ENCODE measurements at places on chromosomes 5 and 9.

GRCh38 chr9:130045725-130046450 is 2.9 kb upstream of the FNBP1 start:
- no peak for DNase-seq

DNA sequence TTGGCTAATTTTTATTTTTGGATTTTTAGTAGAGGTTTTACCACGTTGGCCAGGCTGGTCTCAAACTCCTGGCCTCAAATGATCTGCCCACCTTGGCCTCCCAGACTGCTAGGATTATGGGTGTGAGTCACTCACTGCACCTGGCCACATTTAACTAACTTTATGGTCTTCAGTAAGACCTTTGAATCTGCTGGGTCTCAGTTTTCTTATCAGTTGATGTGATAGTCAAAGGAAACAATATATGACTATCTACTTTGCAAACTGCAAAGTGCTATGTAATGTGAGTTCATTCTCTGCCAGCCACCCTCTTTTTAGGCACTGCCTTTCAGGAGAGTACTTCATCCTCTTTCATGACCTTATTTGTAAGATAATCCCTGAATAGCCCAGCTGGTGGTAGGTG is 474.7 kb downstream of the PDE4D start:
- no peak for DNase-seq

DNA sequence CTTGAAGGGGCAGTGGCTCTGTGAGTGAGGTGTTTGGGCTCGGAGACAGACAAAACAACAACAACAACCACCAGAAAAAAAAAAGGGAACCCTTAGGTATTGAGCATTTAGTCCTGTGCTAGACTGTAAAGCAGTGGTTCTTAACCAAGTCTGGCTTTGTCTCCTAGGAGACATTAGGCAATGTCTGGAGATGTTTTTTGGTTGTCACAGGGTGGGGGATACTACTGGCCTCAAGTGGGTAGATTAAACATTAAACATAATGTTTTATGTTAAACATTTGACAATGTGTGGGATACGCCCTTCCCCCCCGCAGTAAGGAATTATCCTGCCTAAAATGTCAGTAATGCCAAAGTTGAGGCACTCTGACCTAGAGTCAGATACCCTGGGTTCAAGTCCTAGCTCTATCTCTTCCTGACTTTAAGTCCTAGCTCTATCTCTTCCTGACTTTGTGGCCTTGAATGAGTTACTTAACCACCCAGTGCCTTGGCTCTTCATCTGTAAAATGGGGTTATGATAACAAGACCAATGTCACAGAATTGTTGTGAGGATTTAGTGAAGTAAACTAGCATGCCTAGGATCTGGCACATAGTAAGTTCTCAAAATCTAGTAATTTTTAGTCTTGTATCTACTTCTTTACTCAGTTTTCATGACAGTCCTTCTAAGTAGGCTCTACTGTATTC is 1.8 kb downstream of the TRIM32 start:
- no peak for DNase-seq

DNA sequence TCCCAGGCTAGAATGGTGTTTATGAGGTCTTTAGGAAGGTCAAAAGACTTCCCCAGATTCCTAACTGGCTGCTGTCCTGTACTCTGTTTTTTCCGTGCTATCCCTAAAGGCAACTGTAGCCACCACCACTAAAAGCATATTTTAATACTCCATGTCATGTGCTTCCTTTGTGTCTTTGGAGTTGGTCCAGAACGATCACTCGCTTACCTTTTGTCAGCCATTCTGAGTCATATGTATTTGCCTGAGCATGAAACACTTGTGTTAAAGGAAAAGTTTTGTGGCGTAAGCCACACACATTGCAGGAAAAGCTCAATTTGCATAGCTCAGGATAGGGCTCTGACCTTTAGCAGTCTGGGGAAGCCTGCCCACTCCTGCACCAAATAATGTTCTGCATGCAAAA is 299.6 kb downstream of the NTRK2 start:
- DNase-seq = no peak

GRCh38 chr5:137300411-137301240 is 198.5 kb downstream of the SPOCK1 start:
- DNase-seq = no peak

All from stimulated activated CD4-positive, alpha-beta T cell treated with anti-CD3 and anti-CD28 coated beads, Interleukin-1b, Interleukin-23, amount 100 ng/mL, for 1 hour (primary cell).